ENCODE measurements at places on chromosomes 3 and 15.

DNA sequence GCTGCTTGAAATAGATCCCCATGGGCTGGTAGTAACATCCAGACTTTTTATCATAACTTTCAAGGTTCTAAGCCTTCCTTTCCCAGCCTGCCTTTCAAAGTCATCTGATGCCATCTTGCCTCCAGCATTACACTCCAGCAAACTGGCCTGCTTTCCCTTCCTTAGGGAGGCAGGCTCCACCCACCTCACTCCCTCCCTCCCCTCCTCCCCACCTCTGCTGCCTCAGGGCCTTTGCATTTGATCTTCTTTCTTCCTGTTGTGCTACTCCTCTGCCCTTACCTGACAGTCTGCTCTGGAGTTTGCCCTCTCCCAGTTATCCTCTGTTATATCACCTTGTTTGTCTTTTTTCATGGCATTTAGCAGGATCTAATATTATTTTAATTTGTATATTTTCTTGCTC, 319.5 kb downstream of the KCNH8 start:
- DNase-seq = no peak

DNA sequence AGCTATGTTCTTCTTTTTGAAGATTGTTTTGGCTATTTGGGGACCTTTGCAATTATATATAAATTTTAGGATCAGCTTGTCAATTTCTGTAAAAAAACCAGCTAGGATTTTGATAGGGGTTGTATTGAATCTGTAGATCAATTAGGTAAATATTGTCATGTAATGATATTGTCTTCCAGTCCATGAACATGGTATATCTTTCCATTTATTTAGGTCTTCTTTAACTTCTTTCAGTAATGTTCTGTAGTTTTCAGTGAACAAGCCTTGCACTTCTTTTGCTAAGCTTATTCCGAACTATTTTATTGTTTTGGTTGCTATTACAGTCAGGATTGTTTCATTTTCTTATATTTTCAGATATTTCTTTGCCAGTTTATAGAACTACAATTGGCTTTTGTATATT, 175.8 kb upstream of the RARB start:
- no peak for DNase-seq

- no peak for DNase-seq
These were observed 1.7 kb upstream of the MAN2A2 start for GRCh38 chr15:90901175-90902039.

- DNase-seq = no peak
These were observed 283.1 kb downstream of the GABRG3 start for GRCh38 chr15:27254055-27254454.

DNA sequence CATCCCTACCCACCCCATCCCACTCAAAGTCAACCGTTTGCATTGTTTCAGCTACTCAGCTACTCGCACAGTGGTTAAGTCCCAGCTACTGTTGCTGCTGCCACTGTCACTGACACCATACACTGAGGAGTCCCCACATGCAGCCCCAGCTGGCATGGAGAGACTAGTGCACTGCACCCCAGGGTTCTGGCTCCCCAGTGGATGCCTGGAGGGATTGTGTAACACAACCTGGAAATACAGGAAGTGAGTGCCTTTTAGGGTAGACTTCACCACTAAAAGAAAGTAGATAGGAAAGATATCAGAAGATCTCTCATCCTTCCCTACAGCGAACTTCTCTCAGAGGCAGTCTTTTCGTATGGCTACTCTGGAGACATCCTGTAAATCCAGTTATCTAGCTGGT, 169.2 kb upstream of the STRIT1 start:
- no peak for DNase-seq

- no peak for DNase-seq
These were observed 27.9 kb downstream of the MGLL start for GRCh38 chr3:127794402-127794801.

GRCh38 chr3:42476225-42477125, 26.0 kb upstream of the VIPR1 start:
- no peak for DNase-seq

DNA sequence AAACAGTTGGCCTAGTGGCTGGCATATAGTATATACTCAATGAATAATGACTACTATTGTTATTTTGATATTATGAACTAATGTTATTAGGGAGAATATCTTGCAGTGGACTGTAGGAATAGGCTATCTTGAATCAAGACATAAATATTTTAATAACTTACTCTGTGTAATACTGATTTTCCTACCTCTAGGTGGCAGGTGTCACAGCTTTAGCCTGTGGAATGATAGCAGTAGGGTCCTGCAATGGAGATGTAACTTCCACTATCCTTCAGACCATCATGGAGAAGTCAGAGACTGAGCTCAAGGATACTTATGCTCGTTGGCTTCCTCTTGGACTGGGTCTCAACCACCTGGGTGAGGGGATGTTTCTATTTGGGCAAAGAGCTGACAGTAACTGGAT, 6.5 kb downstream of the PSMD2 start:
- no peak for DNase-seq

DNA sequence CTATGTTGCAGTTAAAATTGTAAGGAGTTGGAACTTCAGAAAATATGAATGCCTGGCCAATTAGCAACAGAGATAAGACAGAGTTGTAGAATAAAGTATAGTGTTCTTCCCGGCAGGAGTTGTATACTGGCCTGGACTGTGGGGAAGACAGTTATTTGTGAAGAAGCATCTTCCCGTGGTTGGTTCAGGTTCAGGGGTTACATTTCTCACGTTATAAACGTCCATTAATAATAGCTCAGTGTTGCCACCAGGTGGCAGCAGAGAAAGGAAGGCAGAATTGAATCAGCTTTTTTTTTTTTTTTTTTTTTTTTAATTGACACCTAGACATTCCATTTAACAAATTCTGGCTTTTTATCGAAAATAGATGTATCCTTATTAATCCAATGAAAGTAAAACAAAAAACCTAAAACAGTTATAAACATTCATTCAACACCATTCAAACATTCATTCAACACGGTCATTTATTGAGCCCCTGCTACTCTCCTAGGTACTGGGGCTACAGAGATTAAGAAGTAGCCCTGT, 66.4 kb upstream of the NR2E3 start:
- peak; percentile 58 for DNase-seq

DNA sequence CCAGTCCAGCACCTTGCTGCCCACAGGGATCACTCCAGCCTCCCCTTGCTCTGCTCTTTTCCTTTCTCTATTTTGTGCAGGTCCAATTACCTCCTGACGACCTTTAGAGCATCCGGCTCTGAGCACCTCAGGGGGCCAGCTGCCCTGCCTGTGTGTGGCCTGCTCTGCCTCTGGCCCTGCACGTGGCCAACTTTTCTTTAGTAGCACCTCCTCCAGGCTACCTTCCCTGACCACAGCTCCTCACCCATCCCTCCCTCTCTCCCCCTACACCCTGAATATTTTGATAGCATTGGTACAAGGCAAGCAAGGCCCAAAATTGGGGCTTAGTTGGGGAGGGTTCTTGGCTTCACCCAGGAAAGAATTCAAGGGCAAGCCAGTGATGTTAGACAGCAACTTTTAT, 66.9 kb upstream of the PRR20G start:
- no peak for DNase-seq

GRCh38 chr15:39720621-39721611, 61.7 kb downstream of the FSIP1 start:
- no peak for DNase-seq

GRCh38 chr3:42063888-42064287, 27.3 kb upstream of the TRAK1 start:
- no peak for DNase-seq

GRCh38 chr3:187150599-187150998, 11.3 kb upstream of the RPL39L start:
- DNase-seq = no peak

DNA sequence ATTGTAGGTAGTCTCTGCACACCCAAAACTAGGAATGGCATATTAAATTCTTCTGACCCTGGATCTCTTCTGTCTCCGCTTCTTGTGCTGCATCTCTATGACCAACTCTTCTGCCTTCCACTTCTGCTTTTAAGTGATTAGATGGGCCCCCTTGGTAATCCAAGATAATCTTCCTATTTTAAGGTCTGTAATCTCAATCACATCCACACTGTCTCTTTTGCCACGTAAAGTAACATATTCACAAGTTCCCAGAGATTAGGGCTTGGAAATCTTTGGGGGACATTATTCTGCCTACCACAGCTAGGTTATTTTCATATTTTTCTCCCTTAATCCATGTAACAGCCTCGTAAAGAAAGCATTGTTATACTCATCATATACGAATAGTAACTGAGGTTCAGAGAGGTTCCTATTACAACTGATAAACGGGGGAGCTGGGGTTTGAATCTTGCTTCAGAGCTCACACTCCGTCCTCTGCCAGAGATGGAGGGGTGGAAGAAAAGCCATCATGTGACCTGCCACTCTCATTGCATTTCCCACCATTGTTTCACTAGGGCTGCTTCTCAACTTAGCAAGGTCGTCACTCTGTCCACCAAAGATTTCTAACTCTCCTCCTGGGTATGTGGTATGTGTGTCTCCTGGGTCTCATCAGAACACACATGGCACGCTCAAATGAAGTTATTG, 6.6 kb upstream of the CD47 start:
- no peak for DNase-seq

DNA sequence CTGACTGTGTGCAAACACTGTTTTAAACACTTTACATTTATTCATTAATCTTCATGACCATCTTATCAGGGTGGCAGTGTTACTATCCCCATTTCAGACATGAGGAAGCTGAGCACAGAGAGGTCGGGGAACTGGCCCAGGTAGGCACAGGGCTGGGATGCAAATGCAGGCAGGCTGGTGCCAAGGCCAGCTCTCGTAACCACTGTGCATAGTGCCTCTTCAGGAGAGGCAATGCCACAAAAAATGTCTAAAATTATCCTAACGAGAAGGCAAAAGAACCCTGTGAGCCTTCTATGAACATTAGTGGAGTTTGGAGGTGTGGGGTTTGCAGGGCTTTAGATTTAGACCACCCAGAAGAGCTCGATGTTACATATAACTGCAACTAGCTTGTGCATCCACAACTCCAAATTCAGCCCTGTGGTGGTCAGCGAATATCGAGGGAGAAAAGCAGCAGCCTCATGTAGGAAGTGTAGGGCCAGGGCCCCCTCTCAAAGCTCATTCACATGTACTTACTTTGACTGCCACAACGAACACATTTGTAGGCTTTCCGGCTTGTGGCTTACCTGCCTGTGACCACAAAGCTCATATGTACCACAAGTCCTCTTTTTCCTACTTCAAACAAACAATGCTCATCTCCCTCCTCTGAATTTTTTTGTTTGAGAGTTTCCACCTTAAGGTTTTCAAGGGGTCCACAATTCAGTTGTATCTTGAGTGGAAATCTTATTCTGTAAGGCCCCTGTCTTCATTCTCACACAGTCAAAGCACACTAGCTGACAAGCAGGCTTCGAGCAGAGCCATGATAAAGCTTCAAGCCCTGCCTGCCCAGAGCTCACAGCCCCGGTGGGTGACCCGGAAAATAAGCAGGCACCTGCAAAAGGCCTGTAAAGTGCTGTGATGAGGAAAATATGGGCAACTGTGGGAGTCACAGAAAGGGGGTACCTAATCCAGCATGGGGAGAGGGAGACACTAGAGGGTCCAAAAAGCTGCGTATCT, 722.9 kb upstream of the CFAP20DC start:
- DNase-seq = no peak

DNA sequence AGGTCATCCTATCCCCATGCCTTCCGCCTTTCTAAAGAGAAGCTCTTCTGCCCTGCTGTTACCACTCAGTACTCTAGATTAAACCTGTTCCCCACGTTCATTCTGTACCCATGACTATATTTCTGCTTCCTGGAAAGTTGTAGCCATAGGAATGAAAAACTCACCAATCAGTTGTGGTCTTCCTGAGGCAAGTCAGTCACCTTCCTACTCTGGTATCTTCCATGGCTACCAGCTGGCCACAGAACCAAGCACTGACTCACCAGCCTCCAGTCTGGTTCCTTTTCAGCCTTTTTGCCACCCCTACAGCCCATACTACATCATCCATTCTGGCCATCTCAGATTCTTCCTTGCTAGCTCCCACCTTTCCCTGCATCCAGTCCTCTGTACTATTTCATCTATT, 46.4 kb downstream of the TMEM44 start:
- no peak for DNase-seq

DNA sequence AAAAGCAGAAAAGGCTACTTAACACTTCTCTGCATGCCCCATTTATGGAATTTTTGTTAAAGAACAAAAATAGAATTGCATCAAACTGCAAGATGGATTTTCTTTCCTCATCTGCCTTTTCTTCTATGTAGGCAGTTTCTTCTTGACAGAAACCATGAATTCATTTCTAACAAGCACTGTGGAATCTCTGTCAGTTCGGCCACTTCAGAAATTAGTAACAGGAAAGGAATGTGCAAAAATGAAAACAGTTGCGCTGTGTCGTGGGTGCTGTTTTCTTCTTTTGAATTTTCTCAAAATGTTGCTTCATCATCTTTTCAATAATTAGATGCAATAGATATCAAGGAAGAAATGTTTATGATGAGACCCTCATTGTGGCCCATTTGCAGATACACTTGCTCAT, 151.6 kb downstream of the FOXB1 start:
- DNase-seq = no peak

GRCh38 chr3:186308549-186308948, 53.5 kb downstream of the DGKG start:
- DNase-seq = no peak

GRCh38 chr3:155185631-155186071, 105.5 kb downstream of the MME start:
- DNase-seq = no peak

DNA sequence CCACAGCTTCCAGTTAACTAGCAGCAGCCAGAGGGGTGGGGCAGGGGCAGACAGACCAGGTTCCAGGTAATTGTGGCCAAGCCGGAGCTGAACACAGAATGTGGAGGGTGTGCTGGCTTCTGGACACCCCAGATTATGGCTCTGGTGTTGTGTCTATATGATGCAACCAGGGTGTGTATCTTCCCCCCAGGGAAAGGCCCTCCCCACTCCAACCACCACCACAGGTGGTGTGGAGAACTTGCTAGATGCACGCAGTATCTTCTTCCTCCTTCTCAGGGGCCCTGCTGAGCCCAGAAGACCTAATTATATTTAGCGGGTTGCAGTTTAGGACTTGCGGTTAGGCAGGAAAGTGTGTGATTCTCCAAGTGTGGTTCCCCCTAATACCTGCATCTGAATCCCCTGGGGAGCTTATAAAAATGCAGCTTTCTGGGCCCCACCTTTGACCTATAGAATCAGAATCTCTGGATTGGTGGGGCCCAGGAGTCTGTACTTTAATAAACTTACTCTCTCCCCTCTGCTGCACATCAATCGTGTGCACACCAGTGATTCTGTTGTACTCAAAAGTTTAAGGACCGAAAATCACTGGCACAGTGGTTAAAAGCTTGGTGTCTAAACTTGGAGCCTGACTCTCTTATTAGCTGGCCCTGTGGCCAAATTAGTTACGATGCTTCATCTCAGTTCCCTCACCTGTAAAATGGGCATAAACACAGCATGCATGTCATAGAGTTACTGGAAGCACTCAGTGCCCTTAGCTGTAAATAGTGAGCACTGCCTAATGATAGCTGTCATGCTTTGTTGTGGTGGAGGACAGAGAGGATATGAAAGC, 379.1 kb upstream of the PROK2 start:
- DNase-seq = no peak

DNA sequence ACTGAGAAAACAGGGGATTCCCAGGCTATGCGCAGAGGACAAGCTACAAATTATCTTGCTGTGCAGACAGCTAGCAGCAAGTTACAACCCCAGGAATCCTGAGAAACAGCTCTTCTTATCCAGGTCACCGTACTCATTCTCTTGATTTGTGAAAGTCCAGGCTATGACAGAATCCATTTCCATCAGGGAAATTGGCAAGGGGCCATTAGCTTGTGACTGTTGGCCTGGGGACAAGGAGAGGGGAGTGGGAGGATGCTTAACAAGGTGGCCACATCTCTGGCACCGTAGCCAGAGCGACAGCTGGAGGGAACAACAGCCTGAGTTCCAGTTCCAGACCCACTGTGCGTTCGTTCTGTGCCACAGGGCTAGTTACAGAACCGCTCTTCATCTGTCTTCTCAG, 44.9 kb upstream of the PLXNA1 start:
- peak; percentile 41 for DNase-seq
